Progenitor cell of endocrine pancreas (in vitro differentiated cells): ENCODE measurements at places on chromosomes 12 and 14. TPM values are rescaled to one million over a fixed set of nuclear protein-coding genes. Genes with fewer than 3 reads are reported as not detected.
A peak's percentile ranks its signal among the peaks of the same experiment; 100 is the strongest.

- no peak overlapping the region for H3K27ac ChIP-seq
- H3K4me1 ChIP-seq: peaks cover 4% of the 10 kb centered on the region
- H3K36me3 ChIP-seq: peaks cover 8% of the 10 kb centered on the region
- H3K4me3 ChIP-seq: no peak overlapping the region
- no peaks in the 10 kb centered on the region for H3K27me3 ChIP-seq
- no peak for DNase-seq
These were observed 106.5 kb downstream of the ZC3H14 start for GRCh38 chr14:88669346-88669745.

METTL3 gene
- 82.6 and 82.7 TPM in 2 replicates for total RNA-seq

SCNN1A gene
- 14.3 and 23.1 TPM in 2 replicates for total RNA-seq

GRCh38 chr14:102969060-102969791 is 46.8 kb downstream of the AMN start:
- no peaks in the 10 kb centered on the region for H3K4me1 ChIP-seq
- H3K36me3 ChIP-seq: peaks cover 31% of the 10 kb centered on the region
- no peaks in the 10 kb centered on the region for H3K27me3 ChIP-seq
- DNase-seq: no peak
- no peak overlapping the region for H3K27ac ChIP-seq

DNA sequence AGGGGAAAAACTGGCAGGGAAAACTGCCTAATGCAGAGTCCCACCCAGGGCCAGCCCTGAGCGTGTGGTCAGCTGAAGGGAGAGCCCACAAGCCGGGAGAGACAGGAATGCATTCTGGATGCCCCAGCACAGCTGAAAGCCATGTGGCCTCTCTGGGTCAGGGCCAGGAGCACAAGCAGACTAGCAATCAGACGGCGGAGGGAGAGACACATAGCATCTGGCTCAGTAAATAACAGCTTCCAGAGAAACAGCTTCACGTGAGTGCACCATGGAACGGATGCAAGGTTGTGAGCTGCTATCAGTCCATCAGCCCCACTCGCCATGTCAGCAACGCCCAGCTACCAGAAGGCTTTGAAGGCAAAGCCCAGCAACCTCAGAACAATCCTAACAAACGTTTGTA is 28.2 kb upstream of the TMEM106C start:
- no peak for DNase-seq
- no peaks in the 10 kb centered on the region for H3K36me3 ChIP-seq
- no peak overlapping the region for H3K27ac ChIP-seq
- peaks cover 35% of the 10 kb centered on the region for H3K27me3 ChIP-seq
- no peaks in the 10 kb centered on the region for H3K4me1 ChIP-seq
- H3K4me3 ChIP-seq: no peak overlapping the region

CLEC14A gene
- 0.17 and 0.24 TPM in 2 replicates for total RNA-seq

DBX2 gene
- not detected in 2 replicates for total RNA-seq

DNA sequence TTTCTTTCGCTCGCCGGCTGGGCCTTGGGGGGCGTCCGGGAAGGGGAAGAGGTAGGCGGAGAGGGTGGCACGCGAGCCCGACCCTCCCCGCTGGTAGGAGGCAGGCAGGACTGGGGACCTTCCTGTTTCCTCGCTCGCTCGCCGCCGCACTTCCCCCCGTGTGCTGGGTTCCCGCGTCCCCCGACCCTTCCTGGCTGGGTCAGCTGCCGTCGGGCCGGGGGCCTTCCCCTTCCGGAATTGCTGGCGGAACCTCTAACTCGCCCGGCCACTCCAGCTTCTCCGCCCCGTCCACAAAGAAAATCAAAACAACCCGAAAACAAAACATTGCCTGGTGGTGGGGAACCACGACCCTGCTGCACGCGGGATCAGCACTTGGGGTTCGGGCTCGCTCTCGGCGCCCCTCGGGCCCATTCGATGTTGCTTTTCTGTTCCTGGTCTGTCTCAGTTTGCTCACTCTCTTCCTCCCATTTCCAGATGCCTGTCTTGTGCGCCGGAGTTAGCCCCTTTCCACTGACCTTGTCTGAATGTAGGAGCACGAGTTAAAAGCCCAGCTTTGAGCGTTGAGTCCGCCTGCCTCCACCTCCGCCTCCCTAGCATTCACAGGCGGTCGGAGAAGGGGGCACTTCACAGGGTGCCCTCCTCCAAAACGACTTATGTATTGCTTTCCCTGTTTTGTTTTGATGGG is 581 bp downstream of the PAPOLA start:
- H3K27me3 ChIP-seq: no peaks in the 10 kb centered on the region
- peaks cover 27% of the 10 kb centered on the region for H3K4me1 ChIP-seq
- H3K36me3 ChIP-seq: peaks cover 11% of the 10 kb centered on the region
- H3K4me3 ChIP-seq: peak overlapping the region; percentile 99
- peak overlapping the region; percentile 99 for H3K27ac ChIP-seq

- H3K27ac ChIP-seq: peak overlapping the region; percentile 41
- H3K4me3 ChIP-seq: no peak overlapping the region
- peaks cover 1% of the 10 kb centered on the region for H3K36me3 ChIP-seq
- DNase-seq: peak; percentile 7
These were observed 378.8 kb downstream of the ALG10 start for GRCh38 chr12:34400986-34401658.

- no peak overlapping the region for H3K4me3 ChIP-seq
- H3K27me3 ChIP-seq: peaks cover 25% of the 10 kb centered on the region
- H3K36me3 ChIP-seq: no peaks in the 10 kb centered on the region
- H3K27ac ChIP-seq: no peak overlapping the region
These were observed 8.7 kb downstream of the SYNE3 start for GRCh38 chr14:95507701-95508103.

- peaks cover 3% of the 10 kb centered on the region for H3K4me1 ChIP-seq
- no peak for DNase-seq
- H3K27ac ChIP-seq: no peak overlapping the region
These were observed 63.3 kb downstream of the DUSP6 start for GRCh38 chr12:89288959-89289358.

DNA sequence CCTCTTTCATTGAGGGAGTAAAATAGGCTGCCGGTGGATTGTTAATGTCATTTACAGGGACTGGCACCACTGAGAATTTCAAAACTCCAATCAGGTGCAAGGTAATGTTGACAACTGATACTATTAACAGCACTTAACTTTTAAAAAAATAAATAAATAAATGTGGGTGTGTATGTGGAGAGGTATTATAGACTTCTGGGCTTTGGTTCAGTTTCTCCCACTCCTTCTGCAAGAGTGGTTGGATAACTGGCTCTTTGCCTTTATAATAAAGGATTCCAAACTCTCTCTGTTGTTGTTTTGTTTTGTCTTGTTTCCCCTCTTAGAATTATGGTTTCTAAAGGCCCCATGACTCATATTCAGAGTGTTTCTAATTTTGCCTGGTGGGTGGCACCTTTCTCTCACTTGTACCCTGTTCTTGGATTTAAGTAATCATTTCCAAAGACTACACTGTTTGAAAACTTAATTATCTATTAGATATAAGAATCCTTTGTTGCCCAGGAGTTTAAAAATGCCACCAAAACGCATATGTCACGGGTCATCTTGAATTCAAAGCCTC is 151.6 kb upstream of the ARID2 start:
- no peak overlapping the region for H3K4me3 ChIP-seq
- H3K27me3 ChIP-seq: peaks cover 35% of the 10 kb centered on the region
- H3K4me1 ChIP-seq: peaks cover 8% of the 10 kb centered on the region
- no peak overlapping the region for H3K27ac ChIP-seq
- H3K36me3 ChIP-seq: no peaks in the 10 kb centered on the region
- DNase-seq: no peak

- peaks cover 10% of the 10 kb centered on the region for H3K4me1 ChIP-seq
- H3K36me3 ChIP-seq: peaks cover 21% of the 10 kb centered on the region
- DNase-seq: no peak
- no peaks in the 10 kb centered on the region for H3K27me3 ChIP-seq
These were observed 83.4 kb downstream of the HECTD1 start for GRCh38 chr14:31124197-31124596.

DNA sequence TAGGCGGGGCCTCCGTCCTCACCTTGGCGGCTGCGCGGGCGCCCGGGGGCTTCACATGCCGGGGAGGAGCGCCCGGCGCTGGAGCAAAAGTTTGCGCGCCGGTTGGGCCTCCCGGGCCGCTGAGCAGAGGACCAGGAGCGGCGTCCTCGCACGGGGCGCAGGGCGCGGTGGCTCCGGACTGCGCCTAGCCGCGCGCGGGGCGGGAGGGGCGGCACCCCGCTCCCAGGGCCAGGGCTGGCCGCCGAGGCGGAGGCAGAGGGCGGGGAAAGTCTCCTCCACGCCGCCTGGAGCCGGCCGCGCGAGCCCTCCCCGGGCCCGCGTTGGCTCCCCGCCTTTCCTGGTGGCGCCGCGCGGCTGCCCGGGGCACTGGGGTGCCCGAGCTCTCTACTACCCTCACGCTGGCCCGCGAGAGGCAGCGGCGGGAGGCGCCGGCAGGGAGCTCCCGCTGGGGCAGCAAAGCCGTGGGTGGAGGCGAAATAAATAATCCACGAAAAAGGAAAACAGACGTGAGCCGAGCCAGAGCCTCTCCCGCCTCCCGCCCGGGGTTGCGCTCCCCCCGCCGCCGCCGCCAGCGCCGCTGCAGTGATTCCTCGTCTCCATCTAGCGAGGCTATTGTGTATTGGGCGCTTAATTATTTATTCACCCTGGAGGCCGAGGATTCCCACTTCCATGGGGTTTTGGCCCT is 400 bp upstream of the PRIMA1 start:
- DNase-seq: peak; percentile 44
- peak overlapping the region; percentile 71 for H3K27ac ChIP-seq
- H3K36me3 ChIP-seq: no peaks in the 10 kb centered on the region
- H3K4me1 ChIP-seq: peaks cover 24% of the 10 kb centered on the region

KCNC2 gene
- total RNA-seq: not detected in 2 replicates

GRCh38 chr12:101794574-101794973 is 36.2 kb downstream of the GNPTAB start:
- no peak overlapping the region for H3K27ac ChIP-seq
- H3K27me3 ChIP-seq: no peaks in the 10 kb centered on the region
- no peak for DNase-seq
- no peak overlapping the region for H3K4me3 ChIP-seq

- peaks cover 3% of the 10 kb centered on the region for H3K36me3 ChIP-seq
- no peaks in the 10 kb centered on the region for H3K27me3 ChIP-seq
- peaks cover 3% of the 10 kb centered on the region for H3K4me1 ChIP-seq
- H3K4me3 ChIP-seq: no peak overlapping the region
These were observed 79.6 kb downstream of the VRK1 start for GRCh38 chr14:96876747-96877146.

DNA sequence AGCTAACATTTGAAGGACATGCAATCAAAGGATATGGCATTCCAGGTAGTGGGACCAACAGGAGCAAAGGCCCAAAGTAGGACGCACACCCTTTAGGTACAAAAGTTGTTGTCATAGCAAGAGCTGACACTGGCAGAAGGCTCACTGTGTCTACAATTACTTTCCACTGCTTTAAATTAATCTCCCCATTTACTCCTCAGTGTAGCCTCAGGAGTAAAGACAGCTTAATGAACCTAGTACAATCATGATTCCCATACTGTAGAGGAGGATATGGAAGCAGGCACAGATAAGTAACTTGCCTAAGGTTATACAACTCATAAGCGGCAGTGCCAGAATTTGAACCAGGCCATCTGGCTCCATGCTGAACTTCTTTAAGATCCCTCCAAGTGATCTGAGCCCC is 212.9 kb upstream of the SFSWAP start:
- H3K4me3 ChIP-seq: no peak overlapping the region
- H3K4me1 ChIP-seq: no peaks in the 10 kb centered on the region
- no peak overlapping the region for H3K27ac ChIP-seq
- no peak for DNase-seq
